ENCODE measurements at places on chromosomes 1 and 21. TPM values are rescaled to one million over a fixed set of nuclear protein-coding genes. Genes with fewer than 3 reads are reported as not detected.

GRCh38 chr1:106952776-106953175, 103.7 kb upstream of the PRMT6 start:
- no peak for DNase-seq

DNA sequence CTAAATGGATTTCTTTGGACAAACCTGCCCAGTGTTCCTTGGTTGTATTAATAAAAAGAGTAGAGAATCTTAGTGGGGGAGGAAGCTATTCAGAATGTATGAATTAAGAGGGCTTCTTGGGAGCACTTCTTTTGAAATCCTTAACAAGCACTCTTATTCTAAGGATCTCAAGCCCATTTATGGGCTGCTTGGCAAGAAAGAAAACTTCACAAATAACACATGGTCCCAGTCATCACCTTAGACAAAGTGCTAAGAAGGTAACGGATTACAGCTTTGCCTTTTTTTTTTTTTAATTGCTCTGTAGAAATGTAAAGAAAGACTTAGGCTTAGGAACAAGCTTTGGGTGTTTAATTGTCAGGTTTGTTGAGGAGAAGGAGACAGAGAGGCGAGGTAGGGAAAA, 76.6 kb upstream of the IPO9 start:
- no peak for DNase-seq

GRCh38 chr1:208223136-208223535, 21.0 kb downstream of the PLXNA2 start:
- DNase-seq, result no peak

DNA sequence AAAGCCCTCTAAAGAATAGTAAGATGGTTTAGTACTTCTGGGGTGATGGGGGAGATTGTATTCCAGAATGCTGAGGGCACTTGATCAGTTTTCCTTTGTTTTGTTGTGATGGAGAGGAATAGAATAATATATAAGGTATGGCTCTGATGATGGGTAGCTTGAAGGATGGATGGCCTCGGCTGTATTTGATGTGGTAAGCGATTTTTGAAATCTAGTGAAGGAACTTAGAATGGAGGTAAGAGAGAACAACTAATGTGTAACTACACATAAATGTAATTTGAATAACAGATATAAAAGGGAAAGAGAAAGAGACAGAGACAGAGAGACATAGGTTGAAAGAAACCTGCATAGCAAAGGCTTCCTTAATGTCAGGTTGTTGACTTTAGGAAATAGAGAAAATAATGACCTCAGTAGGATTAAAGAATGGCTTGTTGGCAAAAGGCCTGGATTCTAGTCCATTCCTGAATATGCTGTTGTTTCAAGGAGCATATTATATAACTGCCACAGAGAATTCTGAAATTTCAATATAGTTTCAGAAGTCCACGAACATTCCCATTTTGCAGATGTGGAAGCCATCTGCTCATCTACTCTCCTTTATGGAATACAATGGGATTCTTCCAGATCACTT, 58.7 kb downstream of the NIBAN1 start:
- DNase-seq, result no peak

DNA sequence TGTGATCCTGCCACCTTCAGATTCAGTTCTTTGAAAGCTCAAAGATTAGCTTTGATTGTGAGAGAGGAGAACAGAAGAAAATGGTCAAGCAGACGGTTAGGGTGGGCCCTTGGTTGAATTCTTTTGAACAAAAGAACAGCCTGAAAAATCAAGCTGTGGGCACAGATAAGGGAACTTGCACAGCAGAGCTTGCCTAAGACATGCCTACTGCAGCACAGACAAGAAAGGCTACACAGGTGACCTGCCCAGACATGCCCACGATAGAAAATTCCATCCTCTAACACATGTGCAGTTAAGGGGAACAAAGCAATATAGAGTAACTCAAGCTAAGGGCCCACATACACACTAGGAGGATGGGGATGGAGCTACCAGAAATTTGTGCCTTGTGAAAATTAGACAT, 512.5 kb upstream of the LRRC7 start:
- no peak for DNase-seq

GRCh38 chr1:232596666-232597303, 33.1 kb downstream of the SIPA1L2 start:
- no peak for DNase-seq

GRCh38 chr21:23936224-23936623, 1671.1 kb downstream of the MRPL39 start:
- DNase-seq, result no peak

GRCh38 chr21:15004721-15005370, 60.0 kb downstream of the NRIP1 start:
- DNase-seq, result no peak

DNA sequence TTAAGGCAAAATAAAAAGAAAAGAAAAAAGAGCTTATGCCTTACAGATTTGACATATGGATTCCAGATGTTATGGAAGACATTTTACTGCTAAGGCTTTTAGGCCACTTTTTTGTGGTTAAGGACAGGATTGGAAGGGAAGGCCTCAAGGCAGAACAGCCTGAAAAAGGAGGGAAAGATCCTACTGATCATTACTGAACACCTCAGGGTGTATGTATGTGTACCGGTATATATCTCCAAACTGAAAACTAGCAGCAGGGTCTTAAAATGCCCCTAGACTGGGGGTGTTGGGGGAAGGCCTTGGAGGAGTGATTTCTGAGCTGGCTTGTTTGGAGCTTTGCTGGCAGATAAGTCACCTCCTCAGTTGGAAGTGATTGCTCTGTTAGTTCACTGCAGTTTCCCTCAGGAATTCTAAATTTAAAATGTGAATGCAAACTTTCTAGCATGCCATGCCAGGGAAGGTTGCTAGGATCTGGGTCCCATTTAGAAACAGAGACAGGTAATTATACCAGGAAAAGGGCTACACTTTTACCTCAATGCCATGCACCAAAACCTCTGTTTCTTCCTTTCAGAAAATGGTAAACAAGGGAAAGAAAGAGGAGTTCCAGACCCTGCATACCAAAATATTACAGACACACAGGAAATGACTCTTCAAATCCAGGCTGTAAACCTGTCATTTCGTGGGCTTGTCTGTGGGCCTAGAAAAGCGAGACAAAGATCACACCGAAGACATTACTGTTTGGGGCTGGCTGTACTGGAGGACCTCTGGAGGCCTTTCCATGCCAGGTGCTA, 15.0 kb downstream of the C1orf52 start:
- DNase-seq, result no peak

DNA sequence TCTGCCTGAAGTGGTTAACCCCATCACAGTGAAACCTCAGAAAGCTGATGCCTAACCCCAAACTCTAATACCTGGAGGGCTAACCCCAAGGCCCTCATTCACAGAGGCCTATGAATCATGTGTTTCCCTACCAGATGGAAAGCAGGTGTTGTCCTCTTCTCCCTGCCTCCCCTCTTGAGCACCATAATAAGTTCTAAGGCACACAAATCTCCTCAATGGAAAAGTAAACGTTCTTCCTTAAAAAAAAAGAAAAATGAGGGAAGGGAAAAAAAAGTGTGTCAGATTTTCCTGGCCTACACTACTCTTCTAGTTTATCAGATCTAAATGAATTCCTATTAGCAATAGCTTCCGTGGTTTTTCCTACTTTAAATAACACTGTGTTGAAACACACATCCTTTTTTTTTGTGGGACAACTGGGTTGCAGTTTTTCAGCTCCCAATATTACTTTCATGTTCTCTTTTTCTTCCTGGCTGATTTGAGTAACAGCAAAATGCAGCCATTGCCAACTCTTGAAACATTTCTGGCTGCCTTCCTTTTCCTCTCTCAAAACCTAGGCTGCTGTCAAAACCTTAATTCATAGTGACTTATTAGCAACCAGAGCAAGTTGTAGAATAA, 43.2 kb downstream of the SLC44A3 start:
- DNase-seq, result no peak

GRCh38 chr21:32562426-32562825, 22.9 kb downstream of the TCP10L start:
- no peak for DNase-seq

DNA sequence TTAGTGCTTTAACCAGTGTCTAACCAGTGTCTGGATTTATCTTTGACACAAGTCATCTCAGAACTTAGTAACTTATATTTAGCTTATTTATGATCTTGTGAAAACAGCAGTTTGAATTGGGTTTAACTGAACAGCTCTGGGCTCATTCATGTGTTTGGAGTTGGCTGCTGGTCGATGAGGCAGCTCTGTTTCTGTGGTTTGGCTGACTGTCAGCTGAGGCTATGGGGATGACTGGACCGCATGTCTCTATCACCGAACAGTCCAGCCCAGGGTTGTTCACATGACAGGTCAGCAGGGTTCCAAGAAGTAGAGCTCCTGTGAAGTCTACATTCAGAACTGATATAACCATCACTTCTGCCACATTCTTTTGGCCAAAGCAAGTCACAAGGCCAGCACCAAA, 29.1 kb upstream of the C21orf91 start:
- peak; percentile 44 for DNase-seq

DNA sequence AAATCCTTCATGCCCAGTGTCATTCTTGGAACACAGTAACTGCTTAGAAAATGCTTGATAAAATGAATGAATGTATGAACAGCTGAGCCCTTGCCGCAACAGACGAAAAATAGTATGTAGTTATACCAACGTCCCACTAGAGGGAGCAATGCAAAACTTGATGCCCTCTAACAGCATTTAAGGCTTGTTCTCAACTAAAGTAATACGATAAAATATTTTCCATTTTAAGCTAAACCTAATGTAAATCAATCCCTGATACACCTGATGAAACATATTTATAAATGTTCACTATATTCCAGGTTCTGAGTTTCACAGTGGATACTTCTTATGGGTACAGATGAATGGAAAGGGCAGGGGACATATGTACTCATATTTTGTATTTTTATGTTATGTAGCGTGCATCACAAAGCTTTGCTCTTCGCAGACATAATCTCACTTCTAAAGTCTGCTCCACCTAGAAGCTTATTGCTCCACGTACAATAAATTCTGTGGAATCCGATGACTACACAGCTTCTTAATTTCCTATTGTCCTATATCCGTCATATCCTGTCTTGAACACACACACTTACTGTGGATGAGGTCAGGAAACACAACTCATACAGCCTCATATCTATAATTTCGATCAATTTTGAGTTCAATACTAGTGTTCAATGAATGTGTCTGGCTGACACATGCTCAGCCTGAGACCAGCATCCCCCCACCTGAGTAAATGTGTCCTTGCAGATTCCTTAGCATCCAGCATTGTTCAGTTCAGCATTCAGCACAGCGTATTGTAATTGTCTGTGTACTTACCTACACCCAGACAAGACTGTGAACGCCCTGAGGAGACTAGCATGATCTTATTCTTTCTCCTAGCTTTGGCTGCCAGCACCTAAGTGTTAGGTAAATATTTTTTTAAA, 4.4 kb upstream of the UTP25 start:
- no peak for DNase-seq

GRCh38 chr1:203127666-203128430, at the start of gene ADORA1:
ADORA1 (plus strand) TSS chr1:203127726; CDS start chr1:203128842, 1,116 bp downstream.
- peak; percentile 70 for DNase-seq

DNA sequence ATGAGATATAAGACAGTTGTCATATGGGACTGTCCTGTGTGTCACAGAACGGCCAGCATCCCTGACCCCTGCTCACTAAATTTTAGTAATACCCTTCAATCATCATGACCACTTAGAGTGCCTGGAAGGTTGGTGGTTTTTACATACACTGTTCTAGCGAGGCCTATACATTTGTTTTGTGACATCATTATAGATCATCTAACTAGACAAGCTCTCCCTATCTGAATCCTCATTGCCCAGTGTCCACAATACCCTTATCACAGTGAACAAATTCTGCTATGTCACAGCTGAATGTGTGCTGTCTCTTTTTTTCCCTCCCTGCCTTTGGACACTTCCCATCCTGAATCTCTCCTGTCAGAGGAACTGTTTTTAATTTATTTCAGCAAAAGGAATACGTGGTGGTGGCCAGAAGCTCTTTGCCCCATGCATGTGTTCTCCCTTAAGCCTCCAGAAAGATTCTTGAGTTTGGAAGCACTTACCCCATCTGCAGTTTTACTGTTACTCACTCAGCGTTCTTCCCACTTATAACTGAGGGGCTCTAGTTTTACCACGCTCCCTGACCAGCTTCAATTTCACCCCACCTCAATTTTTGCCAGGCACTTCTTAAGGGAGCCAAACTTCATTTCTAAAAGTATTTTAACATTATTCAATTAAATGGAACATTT, 70.3 kb downstream of the OLFML2B start:
- no peak for DNase-seq

DNA sequence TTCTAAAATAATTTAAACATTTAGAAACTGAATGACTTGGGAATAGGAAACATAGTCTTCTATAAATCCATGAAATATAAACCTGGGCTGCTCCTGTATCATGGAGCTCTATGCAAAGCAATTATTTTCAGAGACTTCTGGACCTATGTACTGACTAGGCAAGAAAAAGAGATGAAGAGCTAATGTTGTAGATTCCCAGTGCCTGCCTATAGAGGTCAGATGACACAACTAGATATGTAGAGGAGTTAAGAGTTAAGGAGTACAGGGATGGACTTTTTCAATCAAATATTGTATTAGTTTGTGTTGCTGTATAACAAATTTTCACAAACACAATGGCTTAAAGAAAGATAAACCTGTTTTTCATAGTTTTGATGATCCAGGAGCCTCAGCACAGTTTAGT, 1434.5 kb downstream of the KCNT2 start:
- DNase-seq, result no peak

GRCh38 chr1:168408884-168409283, 128.2 kb downstream of the TBX19 start:
- no peak for DNase-seq

DNA sequence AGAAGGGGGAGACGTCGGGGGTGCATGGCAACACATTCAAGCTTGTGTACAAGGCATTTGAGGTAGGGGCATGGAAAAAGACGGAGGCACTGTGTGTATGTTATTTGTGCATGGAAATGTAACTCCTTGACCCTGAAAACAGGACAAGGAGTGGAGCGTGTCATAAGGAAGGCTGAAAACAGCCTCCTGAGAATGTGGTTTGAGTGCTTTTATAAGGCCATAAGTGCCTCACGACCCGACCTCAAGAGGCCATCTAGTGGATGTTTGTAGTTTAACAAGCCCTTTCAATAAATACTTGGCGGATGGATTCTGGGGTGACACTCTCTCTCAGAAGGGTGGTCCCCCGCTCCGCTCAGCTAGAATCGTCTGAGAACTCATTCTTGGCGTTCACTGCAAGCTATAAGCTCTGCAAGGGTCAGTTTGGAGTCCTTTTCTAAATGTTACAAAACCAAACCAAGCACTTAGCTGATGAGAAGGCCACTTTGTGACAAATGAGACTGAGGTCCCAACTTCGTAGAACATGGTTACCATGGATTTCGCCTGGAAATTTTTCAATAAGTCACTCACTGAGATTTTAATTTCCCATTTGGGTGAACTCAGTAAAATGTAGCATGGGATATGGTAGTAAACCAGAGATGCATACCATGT, 38.8 kb upstream of the CLCA4 start:
- DNase-seq, result no peak

GRCh38 chr1:246577720-246578106, 11.5 kb downstream of the CNST start:
- no peak for DNase-seq

GRCh38 chr1:204286315-204286714, 72.5 kb upstream of the GOLT1A start:
- no peak for DNase-seq

KCNN3 gene
- 5.4 TPM for total RNA-seq

ZBTB7B gene
- total RNA-seq, result 92.8 TPM

CYYR1 gene
- total RNA-seq, result 27.6 TPM

CFHR3 gene
- total RNA-seq, result 1.1 TPM

LCE6A gene
- not detected for total RNA-seq

KRTAP10-3 gene
- not detected for total RNA-seq

SLAMF7 gene
- total RNA-seq, result 24.0 TPM

CD34 gene
- total RNA-seq, result 40.9 TPM

DMAP1 gene
- 47.6 TPM for total RNA-seq

PRAMEF26 gene
- total RNA-seq, result not detected

KRTAP27-1 gene
- not detected for total RNA-seq

LCE3E gene
- total RNA-seq, result not detected

SPRR1A gene
- total RNA-seq, result 13.8 TPM

CD84 gene
- 7.7 TPM for total RNA-seq

Measured in ureter (tissue), 1 donor.